Activated CD4-positive, alpha-beta T cell treated with anti-CD3 and anti-CD28 coated beads, Interleukin-2, amount 10 ng/mL, durations not matched to agents 24 days and 14 days (primary cell): ENCODE measurements at places on chromosomes 12 and 14.

DNA sequence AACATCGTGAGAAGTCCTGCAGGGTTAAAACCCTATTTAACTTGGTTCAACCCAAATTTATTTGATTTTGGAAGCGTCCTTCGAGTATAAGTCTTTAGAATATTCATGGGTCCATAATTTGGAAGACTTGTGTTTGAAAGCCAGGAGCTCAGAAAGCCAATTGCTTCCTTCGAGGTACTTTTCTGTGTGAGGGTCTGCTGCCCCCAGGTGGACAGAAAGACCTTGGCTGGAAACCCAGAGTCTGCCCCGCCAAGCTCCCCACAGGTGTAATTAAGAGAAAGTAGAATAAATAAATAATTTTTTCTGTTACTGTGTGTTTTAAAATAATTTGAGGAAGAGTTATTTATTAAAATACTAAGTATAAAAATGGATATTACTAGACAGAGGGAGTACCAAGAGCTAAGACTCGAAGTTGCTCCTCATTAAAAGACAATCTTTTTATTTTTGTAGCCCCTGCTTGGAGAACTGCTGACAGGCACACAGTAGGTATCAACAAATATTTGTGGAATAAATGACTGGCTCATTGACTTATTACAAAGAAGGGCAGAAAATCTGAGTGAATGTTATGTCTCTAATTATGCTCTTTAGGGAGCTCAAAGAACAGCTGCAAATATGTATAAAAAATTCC is 105.8 kb downstream of the PAH start:
- peak; percentile 58 for DNase-seq

GRCh38 chr14:90475298-90475697 is 78.5 kb downstream of the CALM1 start:
- DNase-seq, result no peak

DNA sequence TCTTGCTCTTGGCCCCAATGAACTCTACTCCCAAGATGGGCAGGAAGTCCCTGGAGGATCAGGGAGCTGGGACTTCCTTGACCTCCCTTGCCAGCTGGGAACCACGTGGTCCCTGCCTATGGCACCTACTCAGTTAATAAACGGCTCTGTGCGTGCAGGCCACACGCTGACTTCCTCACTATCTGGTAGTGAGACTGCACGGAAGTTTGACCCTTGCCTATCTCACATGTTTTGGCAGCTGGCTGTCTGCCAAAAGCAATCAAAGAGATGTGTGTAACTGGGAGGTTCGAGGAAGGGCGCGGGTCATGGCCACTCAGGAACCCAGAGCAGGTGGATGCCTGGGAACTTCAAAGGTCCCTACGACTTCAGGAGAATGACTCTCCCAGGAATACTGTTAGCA is 57.9 kb downstream of the RFLNA start:
- no peak for DNase-seq

DNA sequence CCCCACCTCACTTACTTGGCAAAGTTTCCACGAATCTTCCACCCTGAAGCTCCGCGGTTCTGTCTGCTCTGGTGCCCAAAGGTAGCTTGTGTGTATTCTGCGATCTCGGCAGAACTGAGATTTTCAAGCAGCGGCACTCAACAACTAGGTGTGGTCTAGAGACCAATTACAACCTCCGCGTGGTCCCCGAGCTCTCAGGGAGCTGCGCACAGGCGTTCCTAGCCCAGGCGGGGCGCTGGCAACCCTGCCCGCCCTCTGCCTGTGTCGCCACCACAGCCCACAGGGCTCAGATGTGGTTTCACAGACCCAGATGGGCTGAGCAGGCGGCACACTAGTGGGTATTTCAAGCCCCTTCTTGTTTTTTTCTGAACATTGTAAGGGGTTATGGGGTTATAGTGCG is 1.5 kb upstream of the DIABLO start:
- peak; percentile 62 for DNase-seq
